Central memory CD4-positive, alpha-beta T cell (primary cell): ENCODE measurements at places on chromosomes 11 and 22.

DNA sequence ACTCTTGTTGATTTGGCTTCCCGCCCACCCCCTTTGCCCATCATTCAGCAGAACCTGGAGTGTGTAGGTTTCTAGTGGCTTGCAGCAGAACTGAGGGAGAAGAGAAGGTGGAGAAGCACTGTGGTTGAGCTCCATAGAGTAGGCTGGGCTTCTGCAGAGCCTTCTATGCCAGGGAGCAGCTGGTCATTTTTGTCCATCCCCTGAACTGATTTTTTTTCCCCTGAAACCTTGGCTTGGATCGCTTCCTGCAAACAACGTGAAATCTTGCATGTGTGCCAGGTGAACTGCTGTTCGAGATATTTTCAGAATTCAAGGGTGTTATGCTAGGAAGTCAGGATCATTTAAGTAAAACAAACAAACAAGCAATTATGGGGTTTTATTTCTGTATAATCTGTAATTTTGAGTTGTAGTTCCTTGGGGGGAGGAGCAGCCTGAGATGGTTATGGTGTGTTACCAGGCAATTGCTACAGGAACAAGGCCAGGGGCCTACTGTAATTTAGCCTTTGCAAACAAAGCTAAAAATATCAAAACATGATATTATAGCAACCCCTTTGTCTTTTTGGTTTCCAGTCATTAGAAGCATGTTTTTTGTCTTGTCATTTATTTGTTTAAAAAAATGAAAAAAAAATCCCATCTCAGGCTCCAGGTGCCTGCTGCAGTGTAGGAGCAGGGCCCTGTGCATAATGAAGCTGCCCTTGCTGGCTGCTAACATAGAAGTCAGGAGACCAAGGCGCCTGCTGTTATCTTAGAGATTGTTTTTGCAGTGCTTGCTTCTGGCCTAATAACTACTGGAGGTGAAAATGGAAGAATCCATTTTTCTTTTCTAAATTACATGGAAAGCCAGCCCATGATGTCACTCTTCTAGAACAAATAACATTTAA lies 152.4 kb upstream of the TTC12 start:
- DNase-seq: no peak

DNA sequence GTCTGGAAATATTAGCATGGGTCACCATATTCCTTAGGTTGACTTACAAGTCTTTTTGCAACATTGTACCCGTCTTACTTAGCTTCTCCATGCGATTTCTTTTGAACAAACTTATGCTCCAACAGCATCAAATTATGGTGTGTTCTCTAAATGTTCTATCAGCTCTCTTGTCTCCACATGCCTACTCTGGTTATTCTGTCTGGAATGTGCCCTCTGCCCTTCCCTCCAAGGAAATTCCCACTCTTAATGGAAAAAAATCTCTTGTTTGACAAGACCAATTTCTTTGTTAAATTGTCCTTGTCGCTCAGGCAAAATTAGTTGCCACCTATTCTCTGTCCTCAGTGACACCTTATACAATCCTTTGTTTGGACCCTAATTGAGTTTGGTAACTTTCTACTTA lies 522.8 kb upstream of the LUZP2 start:
- no peak for DNase-seq

DNA sequence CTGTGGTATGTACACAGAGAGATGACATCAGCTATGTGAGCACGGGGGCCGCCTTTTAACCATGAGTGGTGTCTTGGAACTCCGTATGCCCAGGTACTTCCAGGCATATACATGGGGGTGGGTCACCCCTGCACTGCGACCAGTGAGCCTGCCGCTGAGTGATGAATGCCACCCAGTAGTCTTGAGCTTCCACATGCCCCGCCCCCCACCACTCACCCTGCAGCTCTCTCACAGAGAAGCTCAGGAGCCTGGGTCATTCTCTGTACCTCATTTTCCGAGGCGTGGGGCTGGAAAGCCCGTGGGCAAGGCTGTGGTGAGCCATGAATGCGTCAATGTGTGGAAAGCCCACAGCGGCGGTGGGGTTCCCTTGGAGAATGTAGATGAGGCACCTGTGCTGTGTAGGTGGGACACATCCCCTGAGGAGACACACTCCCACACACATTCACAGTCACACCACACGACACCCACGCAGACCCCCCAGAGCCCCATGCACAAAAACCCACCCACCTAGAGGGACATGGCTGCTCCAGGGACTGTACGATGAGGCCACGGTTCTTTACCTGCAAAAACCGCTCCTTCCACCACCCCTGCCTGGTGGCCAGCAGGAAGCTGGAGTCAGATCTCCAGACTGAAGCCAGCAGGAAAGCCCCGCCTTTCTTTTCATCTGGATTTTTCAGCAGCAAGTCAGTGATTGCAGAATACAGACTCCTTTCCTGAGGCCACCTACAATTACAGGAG lies 67.6 kb downstream of the PIWIL3 start:
- no peak for DNase-seq

GRCh38 chr11:123382555-123383074 lies 47.5 kb upstream of the GRAMD1B start:
- no peak for DNase-seq

- no peak for DNase-seq
Measured at GRCh38 chr11:46444305-46444704, 52.7 kb upstream of the CHRM4 start.

DNA sequence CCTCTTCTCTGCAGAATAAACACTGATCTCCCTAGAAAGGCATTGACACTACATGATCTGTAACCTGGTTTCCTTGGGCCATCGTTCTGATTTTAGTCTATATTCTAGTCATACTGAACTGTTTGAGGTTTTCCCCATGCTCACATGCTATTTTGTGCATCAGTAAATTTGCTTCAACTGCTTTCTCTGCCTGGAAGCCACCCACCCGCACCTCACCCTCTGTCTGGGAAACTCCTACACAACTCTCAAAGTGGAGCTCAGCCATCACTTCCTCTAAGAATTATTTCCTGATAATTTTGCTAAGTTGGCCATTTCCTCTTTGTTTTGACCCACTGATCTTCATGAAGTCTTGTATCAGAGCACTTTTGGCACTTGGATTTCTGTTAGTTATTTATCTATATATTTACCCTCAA lies 36.1 kb downstream of the MMP20 start:
- no peak for DNase-seq
